H4 (cell line): ENCODE measurements at places on chromosomes 12 and 14. TPM values are rescaled to one million over a fixed set of nuclear protein-coding genes. Genes with fewer than 3 reads are reported as not detected.

Gene PTPRO
- total RNA-seq = 1.2 and 1.7 TPM in 2 replicates

Gene FITM1
- not detected in 2 replicates for total RNA-seq

Gene BTBD6
- total RNA-seq = 16.8 and 19.4 TPM in 2 replicates

Gene AQP2
- not detected in 2 replicates for total RNA-seq

Gene POLE2
- total RNA-seq = 32.5 and 52.2 TPM in 2 replicates

Gene PIWIL1
- total RNA-seq = 0.06 and 0.08 TPM in 2 replicates

DNA sequence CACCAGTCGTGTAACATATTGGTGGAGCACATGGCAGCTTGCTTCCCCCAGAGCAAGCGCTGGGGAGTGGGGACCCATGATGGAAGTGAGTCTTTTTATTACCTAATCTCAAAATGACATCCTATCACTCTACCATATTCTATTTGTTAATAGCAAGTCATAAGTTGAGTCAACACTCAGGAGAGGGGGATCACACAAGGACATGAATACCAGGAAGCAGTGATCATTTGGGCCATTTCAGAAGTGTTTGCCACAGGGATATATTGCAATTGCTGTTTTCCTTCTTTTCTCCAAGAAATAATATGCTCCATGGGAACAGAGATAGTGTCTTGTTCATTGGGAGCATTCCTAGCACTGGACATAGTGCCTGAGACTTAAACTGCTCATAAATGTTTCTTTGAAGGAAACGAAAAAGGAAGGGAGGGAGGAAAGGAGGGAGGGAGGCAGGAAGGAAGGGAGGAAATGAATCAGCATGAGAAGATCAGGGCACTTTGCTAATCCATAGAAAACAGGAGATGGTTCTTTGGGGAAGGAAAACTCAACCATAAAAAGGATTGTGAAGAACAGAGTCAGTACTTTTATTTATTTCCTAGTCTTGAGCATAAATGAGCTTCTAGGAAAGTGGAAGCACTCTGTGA is 39.2 kb upstream of the EEA1 start:
- no peak for DNase-seq

DNA sequence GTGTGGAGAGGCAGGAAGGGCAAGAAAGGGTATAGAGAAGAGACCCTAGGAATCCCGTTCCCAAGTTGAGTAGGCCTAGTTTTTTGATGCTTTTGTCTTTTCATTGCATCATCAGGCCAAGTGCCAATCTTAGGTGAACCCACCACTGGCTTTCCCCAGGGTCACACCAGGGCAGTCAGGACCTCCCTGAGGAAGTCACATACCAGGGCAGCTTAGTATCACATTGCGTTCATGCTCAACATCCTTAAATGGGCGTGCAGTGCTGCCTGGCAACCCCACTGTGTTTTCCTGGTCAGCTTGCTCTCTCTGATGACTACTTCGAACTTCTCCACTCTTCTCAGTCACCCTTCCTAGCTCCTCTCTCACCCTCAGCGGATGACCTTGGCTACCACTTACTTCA is 9.0 kb downstream of the ASIC1 start:
- DNase-seq = peak; percentile 54

GRCh38 chr12:56157201-56158028 is 744 bp upstream of the MYL6 start:
- DNase-seq = peak; percentile 78
